ENCODE measurements at places on chromosomes 12 and 14. TPM values are rescaled to one million over a fixed set of nuclear protein-coding genes. Genes with fewer than 3 reads are reported as not detected.
A peak's percentile ranks its signal among the peaks of the same experiment; 100 is the strongest.

Gene FAM222A
- total RNA-seq = 0.94 TPM

Gene OTX2
- not detected for total RNA-seq

Gene CLEC14A
- total RNA-seq = not detected

DNA sequence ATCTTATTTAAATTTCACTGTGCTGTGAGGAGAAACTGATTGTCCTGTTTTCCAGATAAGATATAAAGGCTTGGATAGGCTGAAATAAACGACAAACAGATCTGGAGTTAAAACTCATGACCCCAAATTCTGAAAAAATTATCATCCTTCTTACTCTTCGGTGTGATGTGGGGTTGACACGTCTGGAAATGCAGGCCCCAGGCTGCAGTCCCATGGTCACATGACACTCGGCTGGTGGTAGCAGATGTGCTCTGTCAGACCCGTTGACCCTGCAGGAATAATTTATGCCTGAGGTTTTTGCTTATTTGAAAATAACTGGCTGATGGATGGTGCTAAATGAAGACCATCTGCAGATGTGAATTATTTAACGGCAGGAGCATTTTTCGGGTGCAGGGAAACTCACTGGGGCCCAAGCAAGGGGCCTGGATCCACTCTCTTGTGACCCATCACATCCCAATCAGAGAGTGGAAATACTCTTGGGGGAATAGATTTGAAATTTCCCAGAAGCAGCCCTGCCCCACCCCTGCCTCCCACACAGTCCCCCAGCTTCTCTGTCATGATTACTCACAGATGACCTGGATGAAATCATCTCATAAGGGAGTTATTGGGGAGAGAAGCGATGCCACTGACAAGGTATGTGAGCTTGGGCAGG lies 47.7 kb upstream of the CMKLR1 start:
- no peaks in the 10 kb centered on the region for H3K4me1 ChIP-seq
- H3K36me3 ChIP-seq = no peaks in the 10 kb centered on the region
- no peak overlapping the region for H3K27ac ChIP-seq
- no peak overlapping the region for H3K4me3 ChIP-seq
- no peak for DNase-seq
- no peaks in the 10 kb centered on the region for H3K27me3 ChIP-seq

GRCh38 chr14:97179573-97179972 lies 382.4 kb downstream of the VRK1 start:
- H3K4me3 ChIP-seq = no peak overlapping the region
- no peak for DNase-seq
- no peak overlapping the region for H3K27ac ChIP-seq
- no peaks in the 10 kb centered on the region for H3K27me3 ChIP-seq
- H3K4me1 ChIP-seq = peaks cover 24% of the 10 kb centered on the region

Gene TAS2R46
- total RNA-seq = 0.83 TPM

Gene DHRS7
- 155 TPM for total RNA-seq

DNA sequence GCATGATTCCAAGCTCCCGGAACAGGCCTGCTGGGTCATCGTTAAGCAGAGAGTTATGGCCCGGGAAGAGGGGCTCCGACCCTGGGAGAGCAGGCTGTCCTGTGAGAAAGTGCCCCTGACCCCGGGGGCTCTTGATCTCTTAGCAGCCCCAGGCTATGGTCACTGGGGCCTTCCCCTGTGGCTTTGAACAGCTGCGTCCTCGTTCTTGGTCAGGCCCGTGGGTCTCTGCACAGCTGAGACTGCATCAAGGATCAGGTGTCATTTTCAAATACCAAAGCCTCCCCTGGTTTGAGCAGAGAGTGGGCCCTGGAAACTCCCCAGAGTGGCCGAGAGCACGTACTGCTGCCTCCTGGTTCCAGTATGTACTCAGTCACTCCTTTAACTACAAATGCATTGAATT lies 114.8 kb downstream of the ESRRB start:
- no peak overlapping the region for H3K27ac ChIP-seq
- no peaks in the 10 kb centered on the region for H3K27me3 ChIP-seq
- H3K4me1 ChIP-seq = peaks cover 11% of the 10 kb centered on the region
- H3K4me3 ChIP-seq = no peak overlapping the region

Gene GPD1
- 1.0 TPM for total RNA-seq

DNA sequence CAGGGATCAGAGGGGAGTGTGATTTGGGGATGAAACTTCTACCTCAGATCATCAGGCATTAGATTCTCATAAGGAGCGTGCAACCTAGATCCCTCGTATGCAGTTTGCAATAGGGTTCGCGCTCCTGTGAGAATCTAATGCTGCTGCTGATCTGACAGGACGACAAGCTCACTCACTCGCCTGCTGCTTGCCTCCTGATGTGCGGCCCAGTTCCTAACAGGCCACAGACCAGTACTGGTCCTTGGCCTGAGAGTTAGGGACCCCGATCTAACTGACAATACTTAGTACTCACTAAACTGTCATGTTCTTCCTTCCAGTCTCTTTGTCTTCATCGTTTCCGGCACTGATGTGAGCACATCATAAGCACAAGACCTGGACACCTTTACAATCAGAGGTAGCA lies 5.3 kb upstream of the RPLP0 start:
- no peaks in the 10 kb centered on the region for H3K36me3 ChIP-seq
- peaks cover 3% of the 10 kb centered on the region for H3K4me1 ChIP-seq
- no peak overlapping the region for H3K4me3 ChIP-seq
- H3K27me3 ChIP-seq = no peaks in the 10 kb centered on the region
- no peak for DNase-seq

- H3K27ac ChIP-seq = no peak overlapping the region
- no peaks in the 10 kb centered on the region for H3K36me3 ChIP-seq
- no peak for DNase-seq
- peaks cover 7% of the 10 kb centered on the region for H3K4me1 ChIP-seq
- no peak overlapping the region for H3K4me3 ChIP-seq
- H3K27me3 ChIP-seq = no peaks in the 10 kb centered on the region
Observed at GRCh38 chr12:13857750-13858149, 123.7 kb downstream of the GRIN2B start.

DNA sequence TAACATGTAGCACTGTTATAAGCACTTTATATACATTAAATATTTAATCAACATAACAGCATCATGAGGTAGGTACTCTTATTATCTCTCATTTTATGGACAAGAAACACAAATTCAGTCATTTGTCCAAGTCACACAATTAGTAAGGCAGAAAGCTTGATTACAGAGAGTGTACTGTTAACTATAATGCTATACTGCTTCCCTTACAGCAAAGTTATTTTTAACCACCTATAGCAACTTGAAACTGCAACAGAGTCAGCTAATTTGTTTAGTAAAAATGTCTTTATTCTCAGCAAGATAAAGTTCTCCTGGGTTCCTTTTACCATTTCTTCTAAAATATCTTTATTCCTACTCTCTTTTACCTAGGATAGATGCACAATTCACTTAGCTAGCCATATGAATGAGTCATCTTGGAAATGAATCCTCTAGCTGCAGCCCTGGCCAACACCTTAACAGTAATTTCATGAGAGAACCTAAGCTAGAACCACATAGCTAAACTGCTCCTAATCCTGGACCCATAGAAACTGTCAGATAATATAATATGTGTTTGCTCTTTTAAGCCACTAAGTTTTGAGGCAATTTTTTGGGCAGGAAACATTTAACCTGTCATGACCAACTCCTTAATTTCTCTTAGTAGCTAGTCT lies 90.2 kb upstream of the HECTD1 start:
- peaks cover 27% of the 10 kb centered on the region for H3K36me3 ChIP-seq
- H3K27ac ChIP-seq = peak overlapping the region; percentile 56
- peaks cover 23% of the 10 kb centered on the region for H3K4me1 ChIP-seq
- H3K27me3 ChIP-seq = no peaks in the 10 kb centered on the region
- no peak for DNase-seq

GRCh38 chr12:80195074-80195726 lies 95.9 kb downstream of the OTOGL start:
- no peaks in the 10 kb centered on the region for H3K27me3 ChIP-seq
- H3K27ac ChIP-seq = no peak overlapping the region
- no peaks in the 10 kb centered on the region for H3K4me1 ChIP-seq
- no peak overlapping the region for H3K4me3 ChIP-seq
- peak; percentile 71 for DNase-seq

GRCh38 chr12:34190054-34190453 lies 167.8 kb downstream of the ALG10 start:
- H3K4me1 ChIP-seq = no peaks in the 10 kb centered on the region
- H3K36me3 ChIP-seq = no peaks in the 10 kb centered on the region
- H3K27me3 ChIP-seq = no peaks in the 10 kb centered on the region

Gene POTEG
- not detected for total RNA-seq

- H3K36me3 ChIP-seq = no peaks in the 10 kb centered on the region
- no peaks in the 10 kb centered on the region for H3K27me3 ChIP-seq
- no peak overlapping the region for H3K4me3 ChIP-seq
- no peak overlapping the region for H3K27ac ChIP-seq
Observed at GRCh38 chr14:25988536-25988935, 609.3 kb downstream of the NOVA1 start.

Gene C12orf50
- total RNA-seq = not detected

GRCh38 chr12:100567945-100568344 lies 5.5 kb upstream of the GAS2L3 start:
- no peaks in the 10 kb centered on the region for H3K27me3 ChIP-seq
- H3K36me3 ChIP-seq = no peaks in the 10 kb centered on the region
- H3K4me1 ChIP-seq = no peaks in the 10 kb centered on the region

DNA sequence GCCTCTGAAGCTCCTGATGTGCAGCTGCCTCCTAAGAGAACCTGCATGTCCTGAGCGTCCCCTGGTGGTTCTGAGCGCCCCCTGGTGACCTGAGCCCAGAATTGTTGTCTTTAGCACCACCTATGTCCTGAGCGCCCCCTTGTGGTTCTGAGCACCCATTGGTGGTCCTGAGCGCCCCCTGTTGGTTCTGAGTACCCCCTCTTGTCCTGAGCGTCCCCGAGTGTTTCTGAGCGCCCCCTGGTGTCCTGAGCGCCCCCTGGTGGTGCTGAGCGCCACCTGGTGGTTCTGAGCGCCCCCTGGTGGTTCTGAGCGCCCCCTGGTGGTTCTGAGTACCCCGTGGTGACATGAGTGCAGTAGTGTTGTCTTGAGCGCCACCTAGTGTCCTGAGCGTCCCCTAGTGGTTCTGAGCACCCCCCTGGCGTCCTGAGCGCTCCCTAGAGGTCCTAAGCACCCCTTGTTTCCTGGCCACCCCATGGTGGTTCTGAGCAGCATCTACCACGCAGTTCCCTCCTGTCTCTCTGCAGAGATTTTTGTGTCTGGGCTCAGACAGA lies 782.5 kb downstream of the TMEM121 start:
- H3K4me3 ChIP-seq = no peak overlapping the region
- no peaks in the 10 kb centered on the region for H3K36me3 ChIP-seq
- no peaks in the 10 kb centered on the region for H3K27me3 ChIP-seq
- DNase-seq = peak; percentile 80

- no peaks in the 10 kb centered on the region for H3K27me3 ChIP-seq
- no peak overlapping the region for H3K27ac ChIP-seq
- no peak for DNase-seq
- H3K4me3 ChIP-seq = no peak overlapping the region
- no peaks in the 10 kb centered on the region for H3K36me3 ChIP-seq
Observed at GRCh38 chr12:74791365-74791764, 253.7 kb downstream of the ATXN7L3B start.

DNA sequence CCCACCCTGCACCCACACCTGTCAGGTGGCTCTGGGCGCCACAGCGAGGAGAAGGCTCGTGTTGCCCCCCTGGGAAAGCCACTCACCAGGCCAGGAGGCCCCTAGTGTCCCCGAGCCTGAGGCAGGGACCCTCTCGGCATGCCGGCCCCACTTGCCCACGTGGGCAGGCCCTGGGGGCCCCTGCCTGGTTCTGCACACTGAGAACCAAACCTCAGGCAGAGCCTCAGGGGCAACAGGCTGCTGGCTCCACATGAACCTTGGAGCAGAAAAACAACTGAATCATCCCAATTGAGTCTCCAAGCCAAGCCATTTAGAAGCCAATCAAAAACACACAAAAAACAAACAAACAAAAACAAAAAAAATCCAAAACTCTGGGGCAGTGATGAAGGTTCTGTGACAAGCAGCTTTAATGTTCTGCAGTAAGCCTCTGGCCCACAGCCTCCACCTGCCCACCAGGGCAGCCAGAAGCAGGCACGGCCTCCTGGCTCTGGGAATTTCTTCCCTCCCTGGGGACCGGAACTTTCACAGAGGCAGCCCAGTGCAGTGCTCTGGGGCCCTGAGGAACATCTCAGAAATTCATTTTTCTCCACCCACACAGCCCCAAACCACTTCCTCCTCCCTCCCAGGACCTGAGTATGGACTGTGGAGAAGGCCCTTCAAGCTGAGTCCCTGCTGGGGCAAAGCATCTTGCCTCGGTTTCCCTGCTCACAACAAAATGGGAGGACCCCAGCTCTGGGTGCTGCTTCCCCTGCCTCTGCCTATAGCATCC lies 90.2 kb downstream of the CHGA start:
- H3K36me3 ChIP-seq = no peaks in the 10 kb centered on the region
- H3K4me3 ChIP-seq = no peak overlapping the region
- H3K4me1 ChIP-seq = no peaks in the 10 kb centered on the region
- no peak overlapping the region for H3K27ac ChIP-seq

GRCh38 chr12:23895792-23896218 lies 53.7 kb downstream of the SOX5 start:
- DNase-seq = no peak
- H3K36me3 ChIP-seq = no peaks in the 10 kb centered on the region
- H3K27me3 ChIP-seq = no peaks in the 10 kb centered on the region
- H3K27ac ChIP-seq = no peak overlapping the region

Gene ADAM21
- not detected for total RNA-seq

DNA sequence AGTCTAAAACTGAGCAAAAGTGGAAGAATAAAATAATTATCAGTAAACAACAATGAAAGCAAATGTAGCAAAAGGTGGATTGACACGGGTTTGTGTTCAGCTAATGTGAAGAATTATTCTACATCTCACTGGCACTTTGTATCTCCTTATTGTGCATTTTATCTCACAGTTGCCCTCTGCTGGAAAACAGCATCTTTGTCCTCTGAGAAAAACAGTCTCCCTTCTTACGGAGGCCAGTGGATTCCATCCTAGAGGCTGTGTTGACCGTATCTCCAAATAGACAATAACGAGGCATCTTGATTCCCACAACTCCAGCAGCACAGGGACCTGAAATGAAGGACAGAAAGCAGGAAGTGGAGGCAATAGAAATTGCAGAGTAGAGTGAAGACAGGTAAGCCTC lies 51.3 kb upstream of the PLBD1 start:
- no peak overlapping the region for H3K4me3 ChIP-seq
- H3K36me3 ChIP-seq = no peaks in the 10 kb centered on the region
- peaks cover 48% of the 10 kb centered on the region for H3K4me1 ChIP-seq
- H3K27ac ChIP-seq = peak overlapping the region; percentile 33
- DNase-seq = peak; percentile 76

DNA sequence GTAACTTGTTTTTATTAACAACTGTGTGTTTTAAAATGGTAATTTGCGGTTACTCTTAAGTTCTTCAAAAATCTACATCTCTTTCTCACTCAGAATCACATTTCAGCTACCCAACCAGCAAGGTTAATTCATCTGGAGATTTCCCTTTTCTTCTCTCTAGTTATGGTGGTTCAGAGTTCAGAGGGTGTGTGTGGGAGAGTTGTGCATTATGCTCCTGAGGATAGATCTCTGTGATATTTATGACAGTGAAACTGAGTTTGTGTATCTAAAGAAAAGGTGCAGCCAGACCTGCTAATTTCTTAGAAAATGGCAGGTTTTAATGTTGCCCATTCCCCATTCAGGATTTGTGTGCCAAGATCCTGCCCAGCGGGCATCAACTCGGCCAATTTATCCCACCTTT lies 73.8 kb downstream of the TTLL5 start:
- no peaks in the 10 kb centered on the region for H3K27me3 ChIP-seq
- no peak overlapping the region for H3K4me3 ChIP-seq
- no peak overlapping the region for H3K27ac ChIP-seq
- H3K4me1 ChIP-seq = no peaks in the 10 kb centered on the region
- DNase-seq = no peak

GRCh38 chr12:112389228-112389627 lies 7.0 kb upstream of the HECTD4 start:
- H3K4me1 ChIP-seq = peaks cover 13% of the 10 kb centered on the region
- H3K27me3 ChIP-seq = no peaks in the 10 kb centered on the region
- DNase-seq = no peak
- no peaks in the 10 kb centered on the region for H3K36me3 ChIP-seq
